Inflammatory macrophage (primary cell): ENCODE measurements at places on chromosomes 5 and 9.

DNA sequence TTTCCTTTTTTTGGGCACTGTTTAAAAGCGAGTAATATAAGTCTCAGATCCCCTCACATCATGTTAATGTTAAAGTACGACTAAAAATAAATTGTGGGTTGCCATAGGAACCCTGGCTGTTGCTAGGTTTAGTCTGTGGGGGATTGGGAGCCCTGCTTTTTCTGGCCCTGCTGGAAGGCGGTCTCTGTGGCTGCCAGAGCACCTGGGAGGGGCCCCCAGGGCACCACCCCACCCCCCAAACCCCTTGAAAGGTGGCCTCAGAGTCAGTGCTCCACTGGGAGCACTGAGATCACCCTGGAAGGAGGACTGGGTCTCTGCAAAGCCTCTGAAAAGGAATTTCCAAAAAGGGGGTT lies 66.2 kb upstream of the NEURL1B start:
- no peak for DNase-seq

DNA sequence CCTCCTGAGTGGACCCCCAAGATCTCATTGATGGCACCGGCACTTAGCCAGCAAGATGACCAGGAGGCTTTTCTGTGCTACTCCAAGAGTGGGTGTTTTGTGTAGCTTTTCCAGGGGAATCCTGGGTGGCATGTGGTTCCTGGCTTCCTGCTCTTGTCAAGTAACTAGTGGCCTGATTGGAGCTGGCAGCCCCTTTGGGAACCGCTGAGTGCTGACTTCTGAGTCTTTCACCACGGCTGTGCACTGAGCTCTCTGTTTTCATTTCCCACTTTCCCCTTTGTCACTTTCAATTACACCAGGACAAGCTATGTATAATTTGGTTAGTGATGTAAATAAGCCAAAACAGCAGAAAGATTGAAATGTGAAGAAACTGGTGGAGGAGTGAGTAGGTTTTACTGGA lies 255.4 kb downstream of the GOLPH3 start:
- DNase-seq: no peak

- DNase-seq: no peak
Observed at GRCh38 chr5:144427866-144428265, 257.2 kb downstream of the KCTD16 start.

DNA sequence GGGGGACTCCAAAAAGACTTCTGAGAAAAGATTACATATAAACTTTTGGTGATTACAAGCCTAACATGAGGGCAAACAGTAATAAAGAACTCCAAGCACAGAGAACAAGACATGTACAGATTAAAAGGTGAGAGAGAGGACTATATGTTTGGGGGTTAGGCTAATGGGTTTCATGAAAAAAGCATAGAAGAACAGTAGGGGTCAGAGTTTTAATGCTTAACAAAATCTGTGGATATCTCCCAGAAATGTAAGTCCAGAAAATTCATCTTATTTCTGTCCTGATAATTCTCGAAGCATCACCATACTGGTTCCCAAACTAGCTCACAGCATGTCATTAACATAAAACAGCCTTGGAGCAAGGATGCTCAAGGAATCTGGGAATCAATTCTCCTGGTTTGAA lies 137.2 kb downstream of the ARRDC3 start:
- no peak for DNase-seq

DNA sequence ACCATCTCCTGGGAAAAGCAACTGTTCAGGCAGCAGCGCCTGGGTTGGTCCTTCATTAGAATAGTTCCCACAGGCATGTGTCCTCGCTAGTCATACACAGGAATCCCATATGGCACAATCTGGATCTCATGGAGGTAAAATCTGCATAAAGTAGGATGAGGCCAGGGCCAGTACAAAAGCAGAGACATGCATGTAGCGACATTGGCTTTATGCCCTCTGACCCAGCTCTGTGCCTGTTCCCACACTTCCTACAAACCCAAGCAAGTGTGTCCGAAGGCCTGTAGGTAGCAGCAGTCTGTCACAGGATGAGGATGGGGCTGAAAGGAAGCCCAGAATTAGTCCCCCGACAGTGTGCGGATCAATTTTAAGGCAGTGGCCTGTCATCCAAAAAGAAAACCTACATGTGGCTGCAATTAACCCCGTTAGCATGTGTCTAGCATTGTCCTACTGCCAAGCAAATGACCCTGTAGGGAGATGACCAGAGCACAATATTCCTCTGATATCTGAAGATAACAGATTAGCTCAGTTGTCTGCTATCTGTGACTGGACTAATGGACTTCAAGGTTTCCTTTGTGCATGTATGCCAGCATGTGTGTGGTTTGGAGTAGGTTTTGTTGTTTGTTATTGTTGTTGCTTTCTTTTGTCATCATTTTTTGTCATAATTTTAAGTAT lies 178.8 kb downstream of the TMEM161B start:
- DNase-seq: no peak

DNA sequence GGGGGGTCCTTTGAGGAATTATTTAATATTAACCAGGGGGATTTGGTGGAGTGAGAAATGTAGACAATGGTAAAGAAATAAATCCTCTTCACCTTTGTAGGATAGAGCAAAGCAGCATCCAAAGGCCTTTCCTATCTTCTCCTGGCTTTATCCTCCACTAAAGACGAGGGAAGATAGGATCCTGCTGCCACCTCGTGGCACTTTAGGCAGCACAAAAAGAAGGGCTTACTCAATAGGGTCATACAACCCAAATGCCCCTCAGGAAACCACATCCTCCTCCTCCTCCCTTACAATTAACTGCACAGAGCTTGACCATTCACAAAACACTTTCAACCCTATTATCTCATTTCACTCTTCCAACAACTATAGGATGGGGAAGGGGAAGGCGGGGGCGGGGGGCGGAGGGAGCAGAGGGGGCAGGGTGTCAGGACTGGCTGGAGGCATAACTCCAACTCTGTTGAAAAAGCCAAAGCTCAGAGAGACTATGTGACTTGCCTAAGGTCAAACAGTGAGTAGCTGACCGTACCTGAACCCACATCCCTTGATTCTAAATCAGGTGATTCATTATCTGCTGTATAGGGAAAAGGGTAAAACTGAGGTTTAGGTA lies 45.4 kb upstream of the MYOT start:
- peak; percentile 46 for DNase-seq

GRCh38 chr5:14869233-14869632 lies 2.3 kb downstream of the ANKH start:
- no peak for DNase-seq

GRCh38 chr5:86757824-86758223 lies 140.1 kb downstream of the COX7C start:
- DNase-seq: no peak

DNA sequence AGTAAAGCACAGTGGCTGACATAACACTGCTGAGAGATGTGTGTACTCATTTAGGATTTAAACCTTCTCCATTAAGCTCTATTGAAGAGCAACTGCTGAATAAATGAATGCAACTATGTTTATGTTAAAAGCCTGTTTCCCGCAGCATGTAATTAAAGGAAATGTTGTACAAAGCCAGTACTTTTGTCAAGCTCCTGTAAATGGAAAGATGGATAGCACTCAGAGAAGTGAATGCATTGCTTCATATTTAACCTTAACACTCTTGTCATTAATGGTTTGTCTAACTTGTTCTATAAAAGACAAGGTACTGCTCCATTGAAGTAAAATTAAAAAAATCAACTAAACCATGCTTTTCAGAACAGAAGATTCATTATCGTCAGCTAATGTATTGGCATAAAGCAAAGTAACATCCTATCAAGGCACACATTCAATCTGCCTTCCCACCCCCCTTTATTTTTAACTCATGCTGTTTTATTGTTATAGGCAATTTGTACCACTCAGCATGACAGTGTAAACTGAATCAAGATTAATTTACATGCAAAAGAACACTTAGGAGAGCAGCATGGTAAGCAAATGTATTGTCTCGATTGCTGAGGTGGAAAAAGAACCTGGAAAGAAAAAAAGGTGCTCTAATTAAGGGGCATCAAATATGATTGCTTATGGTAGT lies 240.9 kb upstream of the TBCA start:
- no peak for DNase-seq

GRCh38 chr5:169875091-169875728 lies 105.1 kb downstream of the INSYN2B start:
- DNase-seq: peak; percentile 84

GRCh38 chr9:134766587-134766986 lies 114.0 kb upstream of the FCN2 start:
- no peak for DNase-seq

DNA sequence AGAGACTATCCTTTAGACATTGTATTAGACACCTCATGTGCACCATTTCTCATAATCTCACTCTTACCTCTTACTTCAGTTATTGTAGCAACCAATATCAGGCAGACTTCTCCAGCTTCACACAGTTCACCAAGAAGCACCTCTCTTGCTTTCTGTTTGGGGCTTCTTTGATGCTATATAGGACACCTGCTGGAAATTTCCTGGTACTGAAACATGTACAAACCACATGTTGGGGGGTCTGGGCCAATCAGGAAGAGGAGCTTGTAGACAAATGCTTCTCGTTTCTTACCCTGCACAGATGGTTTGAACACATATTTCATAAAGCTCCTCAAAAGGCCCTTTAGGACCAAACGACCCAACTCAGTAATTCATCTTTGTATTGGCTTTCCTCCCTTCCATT lies 212.1 kb downstream of the IZUMO3 start:
- no peak for DNase-seq

- DNase-seq: no peak
Observed at GRCh38 chr5:145830594-145830993, 4.5 kb downstream of the PRELID2 start.

DNA sequence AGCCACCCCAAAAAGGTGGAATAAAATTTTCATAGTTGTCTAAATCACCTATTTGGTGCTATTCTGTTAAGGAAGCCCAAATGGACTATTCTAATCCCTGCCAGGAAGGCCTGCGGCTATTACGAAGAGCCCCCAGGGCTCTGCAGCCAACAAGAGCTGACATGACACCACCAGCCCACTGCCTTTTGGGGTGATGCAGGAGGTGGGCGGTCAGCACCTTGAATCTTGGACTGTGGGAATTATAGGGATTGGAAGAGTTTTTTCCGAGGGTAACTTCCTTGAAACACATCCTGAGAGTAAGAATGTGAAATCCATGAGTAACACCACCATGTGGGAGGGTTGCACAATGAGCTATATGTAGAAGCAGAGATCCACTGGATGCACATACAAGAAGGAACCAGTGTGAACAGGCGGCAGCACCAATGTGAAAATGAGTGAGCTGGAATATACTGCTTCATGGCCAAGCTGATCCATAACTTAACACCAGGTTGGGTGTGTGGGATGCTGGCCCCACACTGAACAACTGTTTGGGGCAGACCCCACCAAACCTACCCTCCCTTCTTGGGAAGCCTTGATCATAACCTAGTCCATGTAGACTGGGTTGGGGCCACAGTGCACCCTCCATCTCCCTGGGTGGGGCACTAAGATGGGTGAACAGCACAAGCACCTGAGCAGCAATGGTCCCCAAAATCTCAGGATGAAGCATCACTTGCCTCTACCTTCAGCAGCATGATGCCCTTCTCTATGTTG lies 239.0 kb downstream of the FSTL4 start:
- peak; percentile 38 for DNase-seq
